ENCODE measurements at places on chromosomes 3 and 15.

DNA sequence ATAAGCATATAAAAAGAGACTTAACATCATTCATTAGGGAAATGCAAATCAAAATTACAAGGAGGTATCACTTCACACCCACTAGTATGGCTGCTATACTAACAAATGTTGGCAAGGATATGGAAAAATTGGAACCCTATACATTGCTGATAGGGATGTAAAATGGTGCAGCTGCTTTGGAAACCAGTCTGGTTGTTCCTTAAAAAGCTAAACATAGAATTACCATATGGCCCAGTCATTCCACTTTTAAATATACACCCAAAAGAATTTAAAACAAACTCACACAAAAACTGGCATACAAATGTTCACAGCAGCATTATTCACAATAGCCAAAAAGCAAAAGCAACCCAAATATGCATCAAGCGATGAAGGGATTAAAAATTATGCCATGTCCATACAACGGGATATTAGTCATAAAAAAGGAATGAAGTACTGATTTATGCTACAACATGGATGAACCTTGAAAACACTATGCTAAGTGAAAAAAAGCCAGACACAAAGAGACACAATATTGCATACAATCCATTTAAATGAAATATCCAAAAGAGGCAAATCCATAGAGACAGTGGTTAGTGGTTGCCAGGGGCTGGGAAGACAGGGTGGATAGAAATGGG is 118.3 kb downstream of the OSBPL10 start:
- DNase-seq, result no peak

DNA sequence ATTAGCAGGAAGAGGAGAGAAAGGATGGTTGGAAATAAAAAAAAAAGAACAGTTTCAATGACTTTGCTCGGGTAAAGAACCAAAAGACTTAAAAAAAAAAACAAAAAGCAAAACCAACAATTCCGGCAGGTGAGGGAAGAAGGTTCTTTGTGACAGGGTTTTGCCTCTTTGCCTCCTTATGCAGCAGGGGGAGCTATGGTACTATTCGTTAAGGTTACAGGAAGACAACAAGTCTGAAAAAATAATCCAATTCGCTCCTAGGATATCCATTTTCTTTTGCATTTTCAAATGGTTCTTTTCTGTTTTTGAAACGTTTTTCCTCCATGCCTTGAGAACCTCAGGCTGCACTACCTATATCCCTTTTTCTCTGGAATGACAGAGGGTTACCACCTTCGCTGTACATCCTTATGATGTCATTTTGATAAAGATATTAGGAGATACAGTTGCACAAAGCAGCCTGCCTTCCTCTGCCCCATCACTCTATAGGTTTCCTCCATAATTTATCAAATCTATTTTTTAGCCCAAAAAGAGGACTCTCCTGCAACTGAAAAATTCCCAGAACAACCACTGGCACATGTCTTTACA is 55.0 kb downstream of the CFAP20DC start:
- no peak for DNase-seq

GRCh38 chr3:73804204-73804603 is 179.5 kb upstream of the PDZRN3 start:
- no peak for DNase-seq

- no peak for DNase-seq
Observed at GRCh38 chr3:159565313-159565712, 423.3 kb upstream of the IL12A start.

GRCh38 chr15:70179309-70179892 is 81.7 kb upstream of the TLE3 start:
- no peak for DNase-seq

GRCh38 chr3:30266524-30266923 is 339.9 kb upstream of the TGFBR2 start:
- DNase-seq, result no peak

- no peak for DNase-seq
Observed at GRCh38 chr15:99324082-99324620, 72.9 kb downstream of the LRRC28 start.

GRCh38 chr3:16051691-16052090 is 122.8 kb upstream of the GALNT15 start:
- DNase-seq, result no peak

- no peak for DNase-seq
Observed at GRCh38 chr15:92682741-92683510, 27.4 kb upstream of the FAM174B start.

- DNase-seq, result no peak
Observed at GRCh38 chr15:41934843-41935242, 37.5 kb downstream of the EHD4 start.

- DNase-seq, result no peak
Observed at GRCh38 chr15:88476635-88477060, 9.1 kb downstream of the MRPS11 start.

DNA sequence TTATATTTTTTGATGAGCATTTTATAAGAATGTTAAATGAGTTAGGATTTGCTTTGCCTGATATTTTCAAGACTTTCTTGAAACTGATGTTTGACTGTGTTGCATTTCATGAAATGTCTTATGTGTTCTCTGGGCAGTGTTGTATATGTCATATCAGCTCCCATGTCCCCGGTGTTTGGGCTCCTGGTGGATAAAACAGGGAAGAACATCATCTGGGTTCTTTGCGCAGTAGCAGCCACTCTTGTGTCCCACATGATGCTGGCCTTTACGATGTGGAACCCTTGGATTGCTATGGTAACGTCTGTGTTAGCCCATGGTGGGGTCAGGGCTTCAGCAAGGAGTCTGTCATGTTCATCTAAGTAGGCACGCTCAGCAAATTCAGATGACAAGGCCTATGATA is 20.0 kb downstream of the MFSD1 start:
- DNase-seq, result no peak

DNA sequence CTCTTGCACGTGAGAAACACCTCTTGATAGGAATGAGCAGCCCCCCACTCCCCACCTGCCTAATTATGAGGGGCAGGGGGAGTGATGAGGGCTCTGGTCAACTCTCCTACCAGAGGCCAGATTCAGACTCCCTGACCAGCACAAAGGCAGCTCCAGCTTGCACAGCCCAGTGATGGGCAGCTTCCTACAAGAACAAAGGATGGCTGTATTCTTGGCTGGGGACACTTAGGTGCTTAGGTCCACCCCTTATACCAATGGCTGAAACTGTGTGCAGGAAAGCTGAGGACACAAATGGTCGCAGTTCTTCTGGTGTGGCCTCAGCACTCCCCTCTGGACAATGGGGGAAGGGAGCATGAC is 81.8 kb downstream of the IQSEC1 start:
- no peak for DNase-seq

GRCh38 chr3:32240159-32240545 is 1.7 kb downstream of the CMTM8 start:
- DNase-seq, result no peak

GRCh38 chr15:60350108-60350507 is 47.7 kb downstream of the ANXA2 start:
- DNase-seq, result no peak

DNA sequence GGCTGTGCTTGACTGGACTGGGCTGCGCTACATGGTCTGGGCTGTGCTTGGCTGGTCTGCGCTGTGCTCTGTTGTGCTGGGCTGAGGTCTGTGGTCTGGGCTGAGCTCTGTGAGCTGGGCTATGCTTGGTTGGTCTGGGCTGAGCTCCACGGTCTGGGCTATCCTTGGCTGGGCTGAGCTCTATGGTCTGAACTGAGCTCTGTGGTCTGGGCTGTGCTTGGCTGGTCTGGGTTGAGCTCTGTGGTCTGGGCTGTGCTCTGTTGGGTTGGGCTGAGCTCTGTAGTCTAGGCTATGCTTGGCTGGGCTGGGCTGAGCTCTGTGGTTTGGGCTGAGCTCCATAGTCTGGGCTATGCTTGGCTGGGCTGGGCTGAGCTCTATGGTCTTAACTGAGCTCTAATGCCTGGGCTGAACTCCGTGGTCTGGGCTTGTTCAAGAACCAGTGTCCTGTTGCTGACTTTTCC is 92.0 kb downstream of the PLXNA1 start:
- DNase-seq, result no peak

GRCh38 chr3:190764231-190765134 is 98.0 kb downstream of the GMNC start:
- DNase-seq, result no peak

DNA sequence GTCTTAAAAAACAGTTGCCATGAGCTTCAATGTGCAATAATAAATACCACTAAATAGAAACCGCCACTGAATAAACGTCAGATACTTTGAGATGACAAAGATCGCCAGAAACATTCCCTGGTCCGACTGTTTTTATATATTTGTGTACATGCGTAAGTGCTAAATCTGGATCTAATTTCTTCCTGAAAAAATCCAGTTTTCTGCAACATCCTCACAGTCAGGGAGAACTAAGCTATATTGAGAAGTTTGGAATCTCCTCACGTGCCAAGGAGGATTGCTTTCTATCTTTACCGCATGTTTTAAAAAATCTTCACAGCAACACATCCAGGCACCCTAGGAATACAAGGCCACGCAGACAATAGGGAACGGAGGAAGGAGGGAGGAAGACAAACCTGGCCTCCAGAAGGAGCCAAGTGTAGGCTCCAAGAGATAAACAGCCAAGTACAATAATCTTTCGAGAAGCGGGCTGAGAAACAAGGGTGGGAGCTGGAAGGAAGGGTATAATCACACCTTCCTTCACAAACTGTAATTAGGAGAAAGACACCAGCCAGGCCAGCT is 5.7 kb downstream of the VGLL4 start:
- DNase-seq, result no peak

DNA sequence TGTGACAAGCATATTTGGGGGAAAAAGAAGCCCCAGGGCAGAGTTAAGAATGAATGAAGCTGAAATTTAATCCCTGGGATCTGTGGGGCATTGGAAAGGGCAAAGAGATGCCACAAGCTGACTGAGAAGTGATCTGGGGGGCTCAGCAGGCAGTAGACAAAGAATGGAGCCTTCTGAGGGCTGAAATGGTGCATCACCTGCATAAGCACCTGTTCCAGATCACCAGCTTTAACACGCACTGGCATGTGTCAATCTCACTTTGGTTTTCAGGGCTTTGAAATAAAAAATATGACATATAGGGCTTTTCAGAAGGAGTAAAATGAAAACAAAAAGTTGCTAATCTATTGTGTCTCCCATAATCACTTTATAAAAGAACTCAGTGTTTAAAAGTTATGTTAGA is 210.8 kb upstream of the ARHGEF26 start:
- no peak for DNase-seq

DNA sequence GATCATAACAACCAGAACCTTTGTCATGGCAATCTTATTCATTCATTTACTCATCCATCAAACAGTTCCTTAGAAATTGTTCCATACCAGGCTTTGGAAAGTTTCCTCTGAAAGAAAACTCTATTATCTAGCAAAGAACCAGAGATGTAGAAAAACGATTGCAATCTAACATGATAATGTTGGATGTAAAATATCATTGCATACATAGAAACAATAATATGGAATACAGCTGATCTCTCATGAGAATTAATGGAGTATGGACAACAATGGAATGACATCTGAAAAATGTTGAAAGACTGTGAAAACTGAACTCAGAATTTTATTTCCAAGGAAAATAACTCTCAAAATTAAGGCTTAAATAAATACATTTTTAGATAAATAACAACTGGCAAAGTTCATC is 665.4 kb downstream of the NLGN1 start:
- no peak for DNase-seq

DNA sequence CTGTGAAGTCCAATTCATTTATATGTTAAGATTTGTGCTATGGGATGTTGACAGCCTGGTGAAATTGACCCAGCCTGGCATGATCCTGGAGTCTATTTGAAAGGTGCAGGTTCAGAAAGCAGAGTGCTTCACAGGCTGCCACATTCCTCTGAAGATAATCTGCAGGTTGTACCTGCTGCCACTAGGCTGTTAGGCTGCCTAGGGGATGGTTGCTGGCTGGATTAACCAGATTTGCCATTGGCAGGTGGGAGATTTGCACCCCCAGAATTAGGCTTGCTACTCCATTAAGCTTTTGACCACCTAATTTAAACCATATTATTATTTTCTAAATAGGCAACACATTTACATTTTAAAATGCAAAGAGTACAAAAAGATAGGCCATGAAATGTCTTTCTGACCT is 85.8 kb upstream of the RASGRP1 start:
- no peak for DNase-seq

DNA sequence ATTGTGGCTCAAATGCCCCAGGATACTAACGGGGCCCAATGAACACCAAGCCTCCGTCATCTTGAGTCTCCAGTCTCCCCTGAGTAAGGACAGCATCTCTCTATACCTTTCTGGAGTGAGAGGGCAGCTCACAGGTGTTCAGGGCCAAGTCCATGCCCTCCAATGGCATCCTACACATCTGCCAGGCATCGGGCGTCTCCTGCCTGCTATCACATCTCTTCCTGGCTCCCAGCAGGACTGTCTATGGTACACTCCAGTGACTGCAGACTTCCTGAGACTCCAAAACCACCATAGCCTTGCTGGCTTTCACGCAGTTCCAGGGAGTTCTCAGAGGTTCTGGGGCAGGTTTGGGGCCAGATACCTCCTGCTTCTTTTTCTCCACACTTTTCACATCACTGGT is 28.3 kb downstream of the CX3CR1 start:
- DNase-seq, result no peak

GRCh38 chr3:93992207-93992606 is 12.3 kb downstream of the ARL13B start:
- no peak for DNase-seq

All from esophagus squamous epithelium (tissue), 5 donors.